DMS53 (cell line): ENCODE measurements at places on chromosomes 13 and 19.

DNA sequence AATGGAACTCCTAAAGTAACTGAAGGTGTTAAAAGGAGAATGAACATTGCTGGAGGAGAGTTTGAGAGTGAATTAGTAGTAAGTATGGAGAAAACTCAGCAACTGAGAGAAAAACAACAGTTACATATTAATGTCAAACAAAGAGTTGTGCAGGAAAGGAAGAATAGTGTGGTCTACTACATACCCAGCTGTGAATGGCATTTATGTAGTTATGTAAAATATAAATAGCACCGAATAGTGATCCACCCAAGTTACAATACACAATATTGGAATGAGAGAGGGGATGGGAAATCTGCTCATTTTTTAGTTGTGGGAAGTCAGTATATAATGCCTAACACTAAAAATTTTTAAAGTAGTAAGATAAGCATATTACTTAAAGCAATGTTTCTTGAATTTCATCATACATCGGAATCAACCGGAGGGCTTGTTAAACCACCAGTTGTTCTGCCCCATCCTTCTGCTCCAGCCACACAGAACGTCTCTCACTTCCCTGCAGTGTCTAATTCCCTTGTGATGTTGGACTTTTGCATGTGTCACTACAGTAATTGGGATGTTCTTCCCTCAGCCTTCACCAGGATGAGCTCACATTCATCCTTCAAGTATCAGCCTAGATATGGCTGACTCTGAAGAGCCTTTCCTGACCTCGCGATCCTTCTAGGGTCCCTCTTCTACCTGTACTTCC lies 11.5 kb downstream of the CCDC70 start:
- no peak for DNase-seq

- no peak for DNase-seq
Observed at GRCh38 chr13:45674908-45675307, 27.2 kb upstream of the CBY2 start.

- DNase-seq: peak; percentile 45
Observed at GRCh38 chr13:33518452-33518851, 232.9 kb upstream of the STARD13 start.

DNA sequence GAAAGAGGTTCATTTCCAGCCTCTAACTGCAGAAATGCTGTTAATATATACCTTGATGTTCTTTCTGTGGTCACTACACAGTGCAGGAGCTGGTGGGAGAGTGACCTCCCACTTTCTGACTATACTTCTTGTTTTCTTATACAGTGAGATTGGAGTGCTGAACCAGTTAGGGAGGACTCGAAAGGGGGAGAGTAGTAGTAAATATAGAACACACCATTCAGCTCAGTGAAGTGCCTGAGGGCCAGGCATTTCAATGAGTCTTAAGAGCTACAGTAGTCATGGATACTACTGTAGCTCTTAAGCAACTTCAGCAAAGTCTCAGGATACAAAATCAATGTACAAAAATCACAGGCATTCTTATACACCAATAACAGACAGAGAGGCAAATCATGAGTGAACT lies 372.9 kb downstream of the MTUS2 start:
- DNase-seq: no peak

DNA sequence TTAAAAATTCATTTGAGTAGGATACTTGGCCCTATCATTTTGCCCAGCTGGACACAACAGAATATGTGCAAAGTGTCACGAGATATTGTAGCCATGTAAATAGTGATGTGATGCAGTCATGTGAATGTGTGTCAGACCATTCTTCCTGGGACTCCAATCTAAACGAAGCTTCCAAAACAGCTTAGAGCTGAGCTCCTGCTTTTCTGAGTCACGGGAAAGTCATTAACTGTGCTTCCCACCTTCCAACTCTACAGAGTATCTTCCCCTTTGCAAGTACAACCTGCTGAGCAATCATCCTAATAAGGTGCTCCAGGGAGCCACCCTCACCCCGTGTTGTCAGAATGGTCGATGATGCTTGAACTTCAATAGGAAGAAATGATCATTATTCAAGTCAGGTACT lies 294.7 kb downstream of the MYO16 start:
- DNase-seq: no peak

DNA sequence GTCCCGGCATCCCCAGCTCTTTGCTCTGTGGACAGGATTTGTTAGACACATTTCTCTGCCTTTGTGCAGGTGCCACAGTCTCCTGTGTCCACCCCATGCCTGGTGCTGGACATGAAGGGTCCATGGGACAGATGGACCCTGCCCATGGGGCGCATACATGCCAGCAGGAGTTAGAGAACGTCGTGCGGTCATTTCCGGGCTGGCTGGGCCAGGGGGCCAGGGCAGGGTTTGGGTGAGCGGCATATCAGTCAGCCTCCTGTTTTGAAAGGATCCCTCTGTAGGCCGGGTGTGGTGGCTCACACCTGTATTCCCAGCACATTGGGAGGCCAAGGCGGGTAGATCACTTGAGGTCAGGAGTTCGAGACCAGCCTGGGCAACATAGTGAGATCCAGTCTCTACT lies 11.0 kb downstream of the KLHL26 start:
- no peak for DNase-seq

GRCh38 chr19:42455621-42456081 lies 12.9 kb upstream of the CXCL17 start:
- DNase-seq: peak; percentile 78

DNA sequence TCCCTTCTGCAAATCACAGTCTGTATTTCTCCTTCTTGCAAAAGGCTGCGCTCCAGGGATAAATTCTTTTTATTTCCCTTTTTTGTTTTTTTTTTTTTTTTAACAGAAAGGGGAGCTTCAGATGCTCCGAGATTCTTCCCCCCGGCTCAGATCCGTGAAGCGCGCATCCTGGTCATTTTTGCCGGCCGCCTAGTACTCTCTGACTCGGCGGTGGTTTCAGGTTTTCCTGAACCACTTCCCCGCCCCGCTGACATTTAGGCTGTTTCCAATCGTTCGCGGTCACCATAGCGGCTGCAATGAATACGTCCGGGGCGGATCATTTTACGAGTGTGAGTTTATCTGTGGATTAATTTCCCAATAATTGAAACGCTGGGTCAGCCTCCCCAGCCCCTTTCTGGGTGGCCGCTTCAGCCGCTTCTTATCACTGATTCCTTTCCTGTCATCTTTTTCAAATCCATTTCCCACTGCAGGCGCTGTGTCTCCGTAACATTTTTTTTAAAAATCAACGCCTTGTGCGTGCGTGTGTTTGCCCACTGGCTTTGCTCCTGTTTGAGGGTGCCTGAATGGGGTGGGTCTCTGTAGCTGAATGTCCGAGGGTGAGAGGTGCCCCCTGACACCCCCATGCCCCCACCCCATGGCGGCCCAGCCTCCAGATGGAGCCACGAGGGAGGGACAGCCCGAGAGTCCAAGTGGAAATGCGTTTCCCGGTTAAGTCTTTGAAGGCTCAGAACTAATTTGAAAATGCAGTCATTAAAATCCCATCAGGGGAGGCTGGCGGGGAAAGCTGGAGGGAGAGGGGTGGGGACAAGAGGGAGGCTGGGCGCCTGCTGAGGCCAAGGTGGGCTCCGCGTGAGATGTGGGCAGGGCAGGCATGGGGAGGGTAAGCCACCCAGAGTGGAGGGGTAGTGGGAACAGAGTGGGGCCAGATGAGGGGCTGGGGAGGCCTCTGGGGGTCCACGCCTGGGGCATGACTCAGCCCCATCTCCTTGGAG lies 10.6 kb downstream of the ONECUT3 start:
- no peak for DNase-seq

DNA sequence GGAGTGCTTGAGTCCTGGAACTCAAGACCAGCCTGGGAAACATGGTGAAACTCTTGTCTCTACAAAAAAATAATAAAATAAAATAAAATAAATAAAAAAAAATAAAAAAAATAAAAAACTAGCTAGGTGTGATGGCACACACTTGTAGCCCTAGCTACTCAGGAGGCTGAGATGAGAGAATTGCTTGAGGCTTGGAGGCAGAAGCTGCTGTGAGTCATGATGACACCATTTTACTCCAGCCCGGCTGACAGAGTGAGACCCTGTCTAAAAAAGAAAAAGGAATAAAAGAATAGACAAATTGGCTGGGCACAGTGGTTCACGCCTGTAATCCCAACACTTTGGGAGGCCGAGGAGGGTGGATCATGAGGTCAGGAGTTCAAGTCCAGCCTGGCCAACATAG lies 1168.9 kb downstream of the SLITRK5 start:
- no peak for DNase-seq

GRCh38 chr19:38735257-38735686 lies 9.0 kb downstream of the CAPN12 start:
- DNase-seq: peak; percentile 75

DNA sequence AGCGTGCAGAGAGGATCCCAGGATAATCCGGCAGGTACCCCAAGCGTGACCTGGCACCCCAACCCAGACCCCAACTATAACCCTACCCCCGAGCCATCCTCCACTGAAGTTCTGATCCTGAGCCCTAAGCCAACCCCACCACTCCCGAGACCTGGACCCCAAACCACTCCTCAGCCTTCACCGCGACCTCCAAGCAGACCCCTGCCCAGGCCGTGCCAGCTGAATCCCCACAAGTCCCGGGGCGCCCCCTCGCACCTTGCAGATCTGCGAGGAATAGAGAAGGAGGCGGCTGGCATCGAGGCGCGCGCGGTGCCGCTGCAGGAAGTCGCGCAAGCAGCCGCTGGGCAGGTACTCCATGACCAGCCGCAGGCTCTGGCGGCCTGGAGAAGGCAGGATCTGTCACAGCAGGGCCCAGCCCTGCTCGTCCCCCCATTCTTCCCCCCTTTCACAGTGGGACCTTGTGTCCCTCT lies 10.1 kb upstream of the INSL3 start:
- peak; percentile 72 for DNase-seq

DNA sequence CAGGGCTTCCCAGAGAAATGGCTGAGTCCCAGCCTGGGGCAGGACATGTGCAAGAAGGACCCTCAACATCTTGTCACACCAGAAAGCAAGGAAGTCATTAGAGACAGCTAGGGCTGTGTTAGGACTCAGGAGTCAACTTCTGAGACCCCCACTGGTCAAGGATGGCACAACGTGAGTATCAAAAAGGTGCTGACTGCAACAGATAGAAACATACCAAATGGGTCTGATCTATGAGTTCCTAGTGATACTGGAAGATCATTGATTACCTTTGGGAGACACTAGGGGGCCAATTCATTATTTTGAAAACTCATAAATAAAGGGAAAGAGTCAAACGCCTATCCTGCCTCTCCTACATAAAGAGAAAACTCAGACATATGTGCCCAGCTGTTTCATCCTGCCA lies 73.5 kb upstream of the GJB6 start:
- DNase-seq: no peak

GRCh38 chr13:111936267-111936925 lies 130.6 kb upstream of the SOX1 start:
- DNase-seq: no peak

GRCh38 chr19:3107658-3108057 lies 13.5 kb downstream of the GNA11 start:
- DNase-seq: no peak

GRCh38 chr19:5003781-5004180 lies 34.9 kb downstream of the KDM4B start:
- no peak for DNase-seq

GRCh38 chr13:49354719-49355118 lies 89.1 kb downstream of the CAB39L start:
- DNase-seq: no peak

- peak; percentile 89 for DNase-seq
Observed at GRCh38 chr19:9323557-9323918, 441 bp upstream of the ZNF559 start.

GRCh38 chr13:33931397-33932311 lies 113.7 kb downstream of the RFC3 start:
- peak; percentile 83 for DNase-seq

- DNase-seq: no peak
Observed at GRCh38 chr19:7512400-7512851, 3.5 kb upstream of the ZNF358 start.

- peak; percentile 71 for DNase-seq
Observed at GRCh38 chr19:17790059-17790780, 4.7 kb upstream of the B3GNT3 start.

- DNase-seq: peak; percentile 53
Observed at GRCh38 chr19:14475251-14476073, at the start of gene PTGER1. TSS of gene PTGER1 (minus strand) at chr19:14475354. CDS start at chr19:14474320, 1,034 bp downstream.

- DNase-seq: peak; percentile 67
Observed at GRCh38 chr19:991174-991931, 7.2 kb downstream of the WDR18 start.

GRCh38 chr13:94270556-94270955 lies 208.9 kb downstream of the DCT start:
- DNase-seq: no peak

DNA sequence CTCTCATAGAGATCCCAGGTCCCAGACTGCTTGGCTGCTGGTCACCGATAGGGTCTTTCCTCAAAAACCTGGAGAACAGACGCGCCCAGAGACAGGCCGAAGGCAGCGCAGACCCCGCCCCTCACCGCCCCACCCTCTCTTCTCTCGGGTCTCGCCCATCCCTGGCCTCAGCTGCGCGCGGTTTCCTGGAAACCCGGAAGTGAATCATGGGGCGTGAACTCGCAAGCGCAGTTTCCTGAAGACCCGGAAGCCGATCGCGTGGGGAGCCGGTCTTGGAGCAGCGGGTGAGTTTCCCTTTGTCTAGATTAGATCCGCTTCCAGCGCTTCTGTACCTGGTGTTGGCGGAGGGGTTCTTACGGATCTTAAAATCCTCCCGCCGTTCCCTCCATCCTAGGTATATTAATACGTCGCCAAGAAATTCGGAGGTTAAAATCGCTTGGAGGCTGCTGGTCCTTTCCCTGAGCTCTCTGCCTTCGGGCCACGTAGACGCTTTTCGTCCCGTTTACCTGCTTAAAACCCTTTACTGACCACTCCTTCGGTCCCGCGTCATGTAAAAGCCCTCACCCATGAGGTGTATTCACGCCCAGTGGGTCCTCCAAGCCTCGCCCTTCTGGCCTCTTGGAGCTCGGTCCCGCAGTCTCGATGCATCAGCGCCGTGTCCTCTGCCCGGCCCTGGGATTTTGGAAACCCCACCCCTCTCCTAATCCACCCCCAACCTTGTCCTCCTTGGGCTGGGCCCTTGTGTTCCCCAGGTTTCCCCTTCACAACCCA lies at the start of gene ZNF578:
ZNF578 (plus strand) TSS at position 230 of the 771 bp plus-strand sequence. CDS start 48,293 bp downstream, outside the sequence.
- peak; percentile 92 for DNase-seq

GRCh38 chr13:71274923-71275608 lies 591.9 kb downstream of the DACH1 start:
- DNase-seq: no peak

- DNase-seq: no peak
Observed at GRCh38 chr13:113895436-113895835, 31.6 kb upstream of the GAS6 start.

- peak; percentile 81 for DNase-seq
Observed at GRCh38 chr13:27997904-27998522, 9.5 kb upstream of the URAD start.

GRCh38 chr13:67258482-67258881 lies 28.3 kb upstream of the PCDH9 start:
- no peak for DNase-seq

- DNase-seq: no peak
Observed at GRCh38 chr19:10915130-10916091, 13.0 kb downstream of the YIPF2 start.
